DMS53 (cell line): ENCODE measurements at places on chromosomes 7 and 10.

GRCh38 chr7:106071356-106071998 lies 40.6 kb downstream of the SYPL1 start:
- DNase-seq, result peak; percentile 83

- DNase-seq, result no peak
Observed at GRCh38 chr7:135602304-135602703, 44.6 kb downstream of the NUP205 start.

GRCh38 chr10:23643111-23643780 lies 204.4 kb downstream of the OTUD1 start:
- peak; percentile 46 for DNase-seq

- DNase-seq, result peak; percentile 32
Observed at GRCh38 chr7:104956753-104957450, 57.1 kb upstream of the KMT2E start.

DNA sequence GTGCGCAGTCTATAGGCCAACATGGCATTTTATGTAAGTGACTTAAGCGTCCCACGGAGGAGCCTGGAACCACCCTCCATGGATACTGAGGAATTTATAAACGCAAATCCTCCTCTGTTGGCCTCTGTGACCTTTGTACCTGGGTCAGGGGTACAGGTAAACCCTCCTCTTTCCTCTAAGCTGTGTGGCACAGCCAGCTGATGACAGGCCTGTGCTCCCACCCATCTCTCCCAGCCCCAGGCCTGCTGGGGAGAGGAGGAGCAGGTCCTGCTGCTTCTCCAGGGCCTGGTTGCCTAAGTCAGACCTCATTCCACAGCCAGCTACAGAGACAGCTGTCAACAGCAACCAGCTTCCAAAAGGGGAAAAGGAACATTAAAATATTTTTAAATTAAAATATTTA lies 5.0 kb downstream of the AVPI1 start:
- no peak for DNase-seq

- no peak for DNase-seq
Observed at GRCh38 chr10:44858988-44859387, 52.1 kb upstream of the TMEM72 start.
